ENCODE measurements at places on chromosomes 12 and 14. TPM values are rescaled to one million over a fixed set of nuclear protein-coding genes. Genes with fewer than 3 reads are reported as not detected.

GRCh38 chr12:30643366-30643765, 52.3 kb downstream of the IPO8 start:
- no peak for DNase-seq

DNA sequence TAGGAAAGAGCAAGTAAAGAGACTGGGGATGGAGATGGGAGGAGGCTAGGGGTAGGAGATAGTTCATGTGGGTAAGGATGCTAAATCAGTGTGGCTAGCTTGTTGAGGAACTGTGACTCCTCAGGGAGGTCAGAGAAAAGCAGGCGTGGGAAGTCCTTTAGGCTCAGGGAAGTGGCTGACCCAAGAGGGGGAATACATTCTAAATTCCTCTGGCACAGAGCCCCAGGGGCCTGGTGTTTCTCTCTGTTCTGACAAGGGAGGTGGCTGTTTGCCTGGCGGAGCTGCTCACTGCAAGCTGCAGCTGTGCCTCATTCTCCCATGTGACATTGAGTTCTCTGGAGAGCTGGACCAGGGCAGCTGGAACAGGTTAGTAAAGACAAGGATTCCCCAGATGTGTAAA, 152.2 kb upstream of the SLC38A2 start:
- no peak for DNase-seq

- no peak for DNase-seq
Measured at GRCh38 chr14:54877015-54877702, 25.5 kb downstream of the GCH1 start.

DNA sequence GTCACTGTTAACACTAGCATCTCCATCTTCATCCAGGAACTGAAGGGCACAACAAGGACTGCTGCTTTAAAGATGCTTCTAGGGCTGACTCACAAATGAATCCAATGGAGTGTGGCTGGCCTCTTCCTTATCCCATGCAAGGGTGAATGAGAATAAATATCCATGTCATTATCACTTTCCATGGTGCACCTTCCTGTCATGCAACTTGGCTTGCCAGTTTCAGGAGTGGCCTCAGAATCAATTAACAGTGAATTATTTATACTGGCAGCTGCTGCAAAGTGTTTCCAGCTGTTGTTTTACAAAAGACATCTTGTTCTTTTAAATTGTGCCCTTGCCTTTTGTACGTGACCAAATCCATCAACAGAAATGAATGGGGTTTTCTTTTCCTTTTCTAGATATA, 499.3 kb upstream of the TMEM132C start:
- no peak for DNase-seq

DNA sequence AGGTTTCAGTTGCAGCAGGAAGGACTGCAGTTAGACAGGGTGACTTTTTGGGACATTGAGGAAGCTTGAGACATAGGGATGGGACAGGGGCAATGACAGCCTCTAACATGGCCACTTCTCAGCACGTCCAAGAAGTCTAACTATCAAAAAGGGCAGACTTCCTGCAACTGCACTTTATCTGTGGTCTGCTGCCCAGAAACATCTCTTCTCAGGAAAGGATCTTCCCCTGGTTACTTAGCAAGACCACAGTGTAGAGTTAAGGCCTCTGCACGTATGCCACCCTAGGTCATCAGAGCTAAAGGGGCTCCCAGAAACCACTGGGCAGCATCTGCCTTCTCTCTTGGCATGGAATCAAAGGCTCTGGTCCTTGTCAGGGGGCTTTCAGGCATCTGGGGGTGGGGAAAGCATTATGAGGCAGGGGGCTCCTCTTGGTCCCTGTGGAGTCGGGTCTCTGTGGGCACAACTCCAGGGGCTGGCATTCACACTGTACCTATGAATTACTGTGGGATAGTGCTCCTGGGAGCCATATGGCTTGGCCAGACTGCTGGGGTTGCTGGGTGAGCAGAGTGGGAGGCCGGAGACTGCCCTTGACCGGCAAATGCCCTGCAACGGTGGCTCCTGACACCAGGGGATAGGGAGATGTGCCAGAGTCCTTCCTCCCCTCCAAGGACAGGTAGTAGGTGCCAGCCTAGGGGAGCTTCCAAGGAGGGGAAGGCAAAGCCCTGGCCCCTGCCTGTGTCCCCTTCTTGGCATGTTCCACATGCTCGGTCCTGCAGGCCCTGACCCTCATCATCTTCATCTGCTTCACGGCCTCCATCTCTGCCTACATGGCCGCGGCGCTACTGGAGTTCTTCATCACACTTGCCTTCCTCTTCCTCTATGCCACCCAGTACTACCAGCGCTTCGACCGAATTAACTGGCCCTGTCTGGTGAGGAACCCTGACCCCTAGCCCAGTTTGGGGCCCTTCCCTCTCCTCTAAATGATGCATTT, 1.0 kb downstream of the CMTM5 start:
- no peak for DNase-seq

DNA sequence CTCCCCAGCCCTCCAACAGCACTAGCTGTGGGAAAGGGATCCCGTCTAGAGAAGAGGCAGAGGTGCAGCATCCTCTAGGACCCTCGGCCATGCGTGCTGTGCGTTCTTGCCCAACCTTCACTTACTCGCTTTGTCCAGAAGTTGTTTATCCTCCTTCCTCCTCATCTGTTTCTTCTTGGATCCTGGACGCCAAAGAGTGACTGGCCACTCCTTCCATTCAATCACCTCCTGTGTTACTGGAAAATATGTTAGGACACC, 140.5 kb downstream of the ZFP36L1 start:
- DNase-seq: no peak

DNA sequence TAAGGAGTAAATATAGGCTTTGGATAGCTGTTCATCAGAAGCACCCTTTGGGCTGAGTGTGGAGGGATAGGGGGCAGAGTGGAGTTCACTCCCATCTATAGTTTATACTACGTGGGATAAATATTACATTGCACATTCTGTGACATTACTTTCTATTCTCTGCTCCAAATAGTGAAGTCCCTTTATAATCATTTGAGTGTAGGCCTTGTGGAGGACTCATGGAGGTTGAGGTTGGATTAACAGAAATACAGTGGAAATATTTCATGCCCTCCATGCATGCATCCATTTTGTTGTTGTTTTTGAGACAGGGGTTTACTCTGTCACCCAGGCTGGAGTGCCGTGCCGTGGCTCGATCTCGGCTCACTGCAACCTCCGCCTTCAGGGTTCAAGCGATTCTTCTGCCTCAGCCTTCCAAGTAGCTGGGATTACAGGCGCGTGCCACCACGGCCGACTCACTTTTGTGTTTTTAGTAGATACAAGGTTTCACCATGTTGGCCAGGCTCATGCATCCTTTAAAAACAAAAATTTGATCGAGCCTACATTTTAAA, 1.4 kb downstream of the CHPT1 start:
- peak; percentile 9 for DNase-seq

GRCh38 chr12:46401662-46402061, 29.1 kb upstream of the SLC38A2 start:
- DNase-seq: no peak

GRCh38 chr12:124771462-124772288, 92.0 kb downstream of the SCARB1 start:
- DNase-seq: peak; percentile 60

DNA sequence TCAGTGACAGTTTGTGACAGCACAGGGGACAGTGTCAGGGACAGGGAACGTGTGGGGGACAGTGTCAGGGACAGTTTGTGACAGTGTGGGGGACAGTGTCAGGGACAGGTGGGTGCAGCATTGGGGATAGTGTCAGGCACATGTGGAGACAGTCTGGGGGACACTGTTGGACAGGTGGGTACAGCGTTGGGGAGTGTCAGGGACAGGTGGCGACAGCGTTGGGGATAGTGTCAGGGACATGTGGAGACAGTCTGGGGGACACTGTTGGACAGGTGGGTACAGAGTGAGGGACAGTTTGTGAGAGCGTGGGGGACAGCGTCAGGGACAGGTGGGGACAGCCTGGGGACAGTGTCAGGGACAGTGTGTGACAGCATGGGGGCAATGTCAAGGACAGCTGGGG, 140.0 kb downstream of the TMEM121 start:
- DNase-seq: no peak

DNA sequence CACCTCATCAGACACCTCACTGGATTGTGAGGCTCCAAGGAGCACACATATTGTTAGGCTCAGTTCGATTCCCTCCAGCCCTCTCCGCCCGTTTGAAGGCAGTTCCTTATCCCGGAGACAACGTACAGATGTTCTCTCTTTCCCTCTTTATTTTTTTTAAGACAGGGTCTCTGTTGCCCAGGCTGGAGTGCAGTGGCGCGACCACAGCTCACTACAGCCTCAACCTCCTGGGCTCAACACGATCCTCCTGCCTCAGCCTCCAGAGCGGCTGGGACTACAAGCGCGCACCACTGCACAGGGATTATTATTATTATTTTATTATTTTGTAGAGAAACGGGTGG, 718 bp upstream of the TROAP start:
- no peak for DNase-seq

- no peak for DNase-seq
Measured at GRCh38 chr14:101173698-101174521, 270.4 kb upstream of the RTL1 start.

DNA sequence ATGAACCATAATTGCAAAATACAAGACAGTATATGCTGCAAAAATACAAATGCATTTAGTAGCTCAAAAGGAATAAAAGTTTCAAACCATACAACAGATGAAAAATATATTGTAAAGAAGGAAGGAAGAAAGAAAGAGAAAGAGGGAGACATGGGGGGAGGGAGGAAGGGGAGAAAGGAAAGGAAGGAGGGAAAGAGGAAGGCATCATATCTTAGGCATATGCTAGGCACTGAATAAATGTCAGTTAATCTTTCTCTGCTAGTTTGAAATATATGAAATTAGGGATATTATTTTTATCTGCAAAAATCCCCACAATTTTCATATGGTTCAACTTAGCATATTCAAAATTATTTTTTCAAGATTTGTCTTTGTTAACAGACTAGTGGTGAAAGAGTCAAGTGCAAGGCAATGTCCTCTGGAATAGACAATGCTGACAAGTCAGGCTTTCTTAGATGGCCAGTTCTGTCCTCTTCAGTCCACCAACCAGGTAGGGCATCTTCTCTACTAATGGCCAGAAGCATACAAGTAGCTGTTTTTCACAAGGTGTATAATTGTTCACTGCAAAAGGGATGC, 506.4 kb downstream of the PRKD1 start:
- DNase-seq: no peak

DNA sequence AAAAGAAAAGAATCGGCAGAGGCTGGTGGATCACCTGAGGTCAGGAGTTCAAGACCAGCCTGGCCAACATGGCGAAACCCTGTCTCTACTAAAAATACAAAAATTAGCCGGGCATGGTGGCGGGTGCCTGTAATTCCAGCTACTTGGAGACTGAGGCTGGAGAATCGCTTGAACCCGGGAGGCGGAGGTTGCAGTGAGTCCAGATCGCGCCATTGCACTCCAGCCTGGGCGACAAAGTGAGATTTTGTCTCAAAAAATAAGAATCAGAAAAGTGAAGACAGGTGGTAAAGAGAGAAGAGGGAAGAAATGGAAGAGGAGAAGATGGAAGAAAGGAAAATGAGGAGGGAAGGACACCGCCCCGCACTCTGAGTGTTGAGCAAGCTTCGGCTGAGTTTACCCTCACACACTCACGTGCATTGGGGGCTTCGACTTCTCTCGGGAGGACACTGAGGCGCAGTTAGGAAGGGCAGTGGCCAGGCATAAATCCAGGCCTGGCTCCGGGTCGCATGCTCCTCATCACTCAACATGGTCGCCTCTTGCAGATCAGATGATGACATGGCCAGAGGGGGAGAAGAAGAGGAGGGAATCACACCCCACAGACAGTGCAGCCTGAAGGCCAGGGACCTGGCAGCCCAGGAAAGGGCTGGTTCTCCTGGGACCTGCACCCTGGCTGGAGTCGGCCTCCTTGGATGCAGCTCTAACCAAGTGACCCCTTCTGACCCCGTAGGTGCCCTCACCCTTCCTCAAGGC, 61.1 kb downstream of the PRMT8 start:
- DNase-seq: no peak

- DNase-seq: no peak
Measured at GRCh38 chr14:89540830-89541470, 123.9 kb upstream of the FOXN3 start.

GRCh38 chr14:83379436-83379835, 1845.8 kb upstream of the SEL1L start:
- DNase-seq: no peak

DNA sequence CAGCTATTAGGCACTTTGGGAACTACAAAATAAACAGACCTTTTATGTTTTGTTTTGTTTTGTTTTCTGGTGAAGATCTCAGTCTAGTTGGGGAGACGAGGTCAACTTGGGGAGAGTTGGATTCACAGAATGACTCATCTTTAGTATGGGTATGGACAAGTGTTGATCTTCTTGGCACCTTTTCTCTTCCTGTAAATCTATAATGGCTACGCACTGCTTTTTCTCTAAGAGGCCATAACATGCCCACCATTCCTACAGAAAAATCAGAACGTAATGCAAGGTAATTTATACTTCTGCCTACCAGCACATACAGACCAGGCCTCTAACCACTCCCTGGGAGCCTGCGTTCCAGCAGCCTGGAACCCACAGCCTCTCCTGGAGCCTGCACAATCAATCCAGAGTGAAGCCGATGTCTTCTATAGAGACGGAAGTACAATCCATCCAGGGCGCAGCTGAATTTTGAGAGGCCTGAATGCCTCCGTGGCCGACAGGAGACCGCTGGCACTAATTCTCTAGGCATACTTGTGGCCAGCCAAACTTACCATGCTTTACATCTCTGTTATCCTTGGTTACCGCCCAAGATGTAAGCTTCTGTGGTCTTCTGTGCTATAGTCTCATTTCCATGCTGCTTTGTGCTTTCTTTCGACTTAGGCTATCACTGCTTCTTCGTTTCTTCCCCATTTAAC, 717 bp downstream of the PPHLN1 start:
- DNase-seq: peak; percentile 37

GRCh38 chr12:121949648-121950397, 31.4 kb downstream of the CFAP251 start:
- DNase-seq: no peak

GRCh38 chr12:64122154-64122553, 99.9 kb downstream of the KICS2 start:
- DNase-seq: no peak

GRCh38 chr12:32140877-32141276, 34.2 kb downstream of the BICD1 start:
- DNase-seq: no peak

DNA sequence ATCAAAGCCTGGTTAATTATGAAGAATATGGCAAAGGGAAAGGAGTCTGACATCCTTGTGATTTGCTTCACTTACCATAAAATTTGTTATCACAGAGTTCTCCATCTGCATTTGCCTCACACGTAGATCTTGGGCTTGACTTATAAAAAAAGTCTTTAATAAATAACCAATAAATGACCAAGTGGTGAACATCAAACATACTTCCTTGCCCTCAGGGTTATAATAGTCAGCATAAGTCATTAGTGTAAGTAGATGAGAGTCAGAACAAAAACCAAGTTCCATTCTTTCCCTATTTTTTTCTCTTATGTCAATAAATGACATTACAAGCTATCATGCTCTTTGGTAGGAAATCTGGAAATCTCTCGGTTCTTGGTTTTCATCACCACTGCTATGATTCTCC, 635.4 kb upstream of the ATXN7L3B start:
- no peak for DNase-seq

- no peak for DNase-seq
Measured at GRCh38 chr12:21697904-21698630, 40.4 kb upstream of the LDHB start.

Gene MSRB3
- total RNA-seq: 1.8 TPM

Gene OR6C2
- not detected for total RNA-seq

Gene TESPA1
- 93.8 TPM for total RNA-seq

Gene TPPP2
- not detected for total RNA-seq

Gene YLPM1
- total RNA-seq: 93.2 TPM

Gene NANOG
- not detected for total RNA-seq

Gene TAS2R10
- total RNA-seq: not detected

Gene GSG1
- not detected for total RNA-seq

Gene NKX2-8
- total RNA-seq: not detected

Gene REP15
- not detected for total RNA-seq

Gene TAS2R13
- total RNA-seq: 1.4 TPM

Gene KRT77
- not detected for total RNA-seq

Gene PTPRB
- total RNA-seq: not detected

Gene KLHDC1
- 3.1 TPM for total RNA-seq

Data from CD4-positive, CD25-positive, alpha-beta regulatory T cell (primary cell).